ENCODE measurements at places on chromosomes 12 and 14.

DNA sequence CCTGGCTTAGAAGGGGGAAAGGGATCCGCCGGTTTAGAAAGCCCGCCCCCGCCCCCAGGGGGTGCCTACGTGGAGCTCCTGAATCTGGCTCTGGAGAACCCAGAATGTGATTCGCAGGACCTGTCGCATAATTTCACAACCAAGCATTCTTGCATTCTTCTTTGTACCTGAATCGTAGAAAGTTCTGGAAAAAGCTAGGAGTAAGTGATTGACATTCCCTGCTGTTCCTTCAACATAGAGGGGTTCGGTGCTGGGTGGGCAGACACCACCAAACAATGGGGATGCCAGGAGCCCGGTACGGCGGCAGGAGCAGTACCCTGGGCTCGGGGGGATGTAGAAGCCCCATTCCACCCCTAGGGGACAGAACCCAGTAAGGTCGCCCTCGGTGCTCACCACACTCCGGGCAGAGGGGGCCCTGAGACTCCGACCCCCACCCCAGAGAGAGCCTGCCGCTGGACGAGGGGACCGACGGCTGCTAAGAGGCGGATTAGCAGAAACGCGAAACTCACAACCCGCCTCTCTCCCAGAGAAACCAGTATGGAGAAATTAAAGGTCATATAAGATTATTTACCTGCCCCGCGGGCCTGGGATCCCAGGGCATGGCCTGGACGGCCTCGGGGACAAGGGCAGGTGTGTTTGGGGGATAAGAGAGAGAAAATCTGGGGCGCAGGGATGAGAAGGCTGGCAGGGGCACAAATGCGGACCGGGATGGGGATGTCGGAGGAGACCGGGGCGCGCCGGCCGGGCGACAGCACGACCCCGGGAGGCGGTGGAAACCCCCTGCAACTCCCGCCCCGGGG lies 520 bp downstream of the CSRP2 start:
- DNase-seq = no peak

DNA sequence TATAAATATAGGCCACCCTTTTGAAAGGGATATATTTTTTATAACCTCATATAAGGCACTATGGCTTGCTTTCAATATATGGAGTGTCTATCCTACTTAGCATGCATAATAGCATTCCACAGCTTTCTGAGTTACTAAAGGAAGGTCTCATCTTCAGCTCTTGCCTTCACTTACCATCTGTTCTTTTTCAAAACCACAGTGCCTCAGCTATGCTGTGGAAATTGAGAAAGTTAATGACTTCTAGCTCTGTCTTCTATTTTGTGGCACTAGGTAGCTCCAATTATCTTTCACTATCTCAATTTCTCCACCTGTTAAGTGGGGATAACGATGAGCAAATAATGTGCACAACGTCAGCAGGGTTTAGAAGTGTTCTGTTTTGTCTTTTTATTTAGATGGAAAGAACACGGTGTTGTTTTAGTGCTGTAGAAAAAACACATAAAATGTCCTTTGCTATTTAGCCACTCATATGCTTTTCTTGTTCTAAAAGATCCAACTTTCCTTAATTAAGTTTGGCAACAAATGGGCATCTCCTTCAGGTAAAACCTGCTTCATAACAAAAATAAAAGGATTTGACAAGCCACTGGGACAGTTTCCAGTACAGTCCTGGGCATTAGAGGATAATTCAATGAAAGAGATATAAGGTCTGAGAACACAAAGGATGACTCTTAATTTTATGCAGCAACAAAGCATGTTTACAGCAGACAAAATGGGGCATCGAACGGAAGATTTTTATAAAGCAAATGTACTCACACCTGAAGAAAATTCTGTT lies 462.0 kb upstream of the SYT1 start:
- DNase-seq = no peak

DNA sequence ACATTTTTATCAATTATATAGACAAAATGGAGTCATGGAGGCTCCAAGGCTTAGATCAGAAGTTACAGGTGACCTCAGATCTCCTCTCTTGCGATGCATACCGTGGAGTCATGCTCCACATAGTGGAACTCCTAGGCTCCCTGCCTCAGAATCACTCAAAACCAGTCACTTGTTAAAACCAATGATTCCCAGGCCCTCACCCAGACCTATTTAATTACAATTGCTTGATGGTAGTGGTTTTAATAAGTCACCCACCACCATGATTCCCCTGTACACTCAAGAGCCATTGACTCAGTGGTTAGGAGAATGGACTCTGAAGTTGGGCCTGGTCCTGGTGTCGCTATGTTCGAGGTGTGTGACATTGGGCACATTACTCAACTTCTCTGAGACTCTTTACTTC lies 26.9 kb downstream of the IFNG-AS1 start:
- DNase-seq = no peak

- no peak for DNase-seq
Observed at GRCh38 chr14:75404847-75405246, 23.0 kb upstream of the JDP2 start.

- no peak for DNase-seq
Observed at GRCh38 chr12:48796976-48797375, 8.1 kb upstream of the ADCY6 start.

DNA sequence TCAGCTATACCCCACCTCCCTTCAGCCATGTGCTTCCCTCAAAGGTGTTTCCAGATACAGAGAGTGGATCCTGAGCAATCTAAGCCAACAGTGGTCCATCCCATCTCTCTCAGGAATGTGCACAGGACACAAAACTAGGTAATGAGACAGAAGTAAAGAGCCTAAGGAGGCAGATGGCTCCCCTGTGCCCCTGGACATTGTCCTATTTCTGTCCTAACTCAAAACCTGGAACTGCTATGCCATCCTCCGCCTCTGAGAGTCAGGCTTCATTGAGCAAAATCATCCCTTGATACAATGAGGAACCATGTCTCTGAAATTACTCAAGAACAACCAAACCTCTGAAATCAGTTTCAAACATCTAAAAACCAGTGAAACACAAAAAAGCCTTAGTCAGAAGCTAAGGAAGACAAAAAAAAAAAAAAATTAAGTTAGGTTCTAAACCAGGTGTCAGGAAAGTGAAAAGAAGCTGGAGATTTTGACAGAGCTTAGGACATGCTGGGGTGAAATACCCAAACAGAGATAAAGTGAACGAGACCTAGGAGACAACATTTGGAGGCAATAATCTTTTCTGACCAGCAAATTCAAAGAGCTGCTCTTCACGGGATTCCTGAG lies 200.3 kb upstream of the PLEKHG7 start:
- DNase-seq = no peak

GRCh38 chr14:71286126-71286525 lies 378.9 kb downstream of the PCNX1 start:
- DNase-seq = no peak

- no peak for DNase-seq
Observed at GRCh38 chr12:105834496-105834895, 304.3 kb downstream of the NUAK1 start.

DNA sequence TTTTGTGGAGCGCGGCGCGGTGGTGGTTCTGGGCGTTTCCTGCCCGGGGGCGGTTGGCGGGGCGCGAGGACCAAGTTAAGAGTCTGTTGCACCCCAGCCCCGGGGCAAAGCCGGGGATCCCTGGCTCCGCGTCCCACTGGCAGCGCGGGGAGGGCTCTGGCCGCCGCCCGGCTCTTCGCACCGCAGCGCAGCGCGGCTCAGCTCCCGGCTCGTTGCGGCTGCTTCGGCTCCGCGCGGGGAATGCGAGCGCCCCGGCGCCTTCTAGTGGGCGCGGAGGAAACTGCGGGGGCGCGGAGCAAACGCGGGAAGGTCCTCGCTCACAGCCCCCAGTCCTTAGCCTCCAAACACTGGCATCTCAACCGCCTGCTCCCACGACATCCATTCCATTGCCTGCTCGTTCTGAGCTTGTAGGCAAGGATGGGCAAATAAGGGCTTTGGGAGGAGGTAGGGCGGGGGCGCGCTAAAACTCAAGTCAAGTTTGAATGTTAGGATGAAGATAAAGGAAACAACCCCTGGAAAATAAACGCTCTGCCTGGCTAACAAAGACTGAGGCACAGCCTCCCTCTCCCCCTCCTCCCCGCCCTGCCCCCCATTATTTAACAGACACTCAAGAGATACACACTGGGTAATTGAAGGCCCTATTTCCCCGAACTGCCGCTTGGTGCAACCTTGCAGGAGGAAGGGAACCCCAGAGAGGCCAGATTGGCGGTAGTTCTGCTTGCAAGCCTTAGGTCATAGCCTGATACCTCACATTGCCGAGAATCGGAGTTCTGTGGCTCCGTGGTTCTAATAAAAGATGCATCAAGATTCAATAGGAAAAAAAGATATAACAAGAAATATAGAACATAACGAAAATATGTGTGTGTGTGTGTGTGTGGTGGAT lies at the start of gene B4GALNT1:
B4GALNT1 (minus strand) TSS at position 244 of the 883 bp plus-strand sequence. CDS start 1,069 bp downstream, outside the sequence.
- no peak for DNase-seq

DNA sequence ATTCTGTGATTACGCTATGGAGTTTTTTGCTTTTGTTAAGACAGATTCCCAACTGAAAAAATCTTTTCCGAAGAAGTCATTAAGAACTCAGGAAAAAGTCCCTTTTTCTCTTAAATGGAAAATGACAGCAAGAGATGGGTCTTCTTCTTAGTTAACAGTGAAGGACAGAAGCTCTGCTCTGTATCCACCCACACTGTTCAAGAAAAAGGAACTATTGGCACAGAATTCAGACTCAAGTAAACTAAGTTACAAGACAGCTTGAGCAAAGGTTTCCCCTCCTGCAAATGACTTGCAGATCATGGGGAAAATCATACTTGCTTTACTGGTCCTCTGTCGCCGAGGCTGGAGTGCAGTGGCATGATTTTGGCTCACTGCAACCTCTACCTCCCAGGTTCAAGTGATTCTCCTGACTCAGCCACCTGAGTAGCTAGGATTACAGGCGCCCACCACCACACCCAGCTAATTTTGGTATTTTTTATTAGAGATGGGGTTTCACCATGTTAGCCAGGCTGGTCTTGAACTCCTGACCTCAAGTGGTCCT lies 137.1 kb upstream of the AEBP2 start:
- no peak for DNase-seq

DNA sequence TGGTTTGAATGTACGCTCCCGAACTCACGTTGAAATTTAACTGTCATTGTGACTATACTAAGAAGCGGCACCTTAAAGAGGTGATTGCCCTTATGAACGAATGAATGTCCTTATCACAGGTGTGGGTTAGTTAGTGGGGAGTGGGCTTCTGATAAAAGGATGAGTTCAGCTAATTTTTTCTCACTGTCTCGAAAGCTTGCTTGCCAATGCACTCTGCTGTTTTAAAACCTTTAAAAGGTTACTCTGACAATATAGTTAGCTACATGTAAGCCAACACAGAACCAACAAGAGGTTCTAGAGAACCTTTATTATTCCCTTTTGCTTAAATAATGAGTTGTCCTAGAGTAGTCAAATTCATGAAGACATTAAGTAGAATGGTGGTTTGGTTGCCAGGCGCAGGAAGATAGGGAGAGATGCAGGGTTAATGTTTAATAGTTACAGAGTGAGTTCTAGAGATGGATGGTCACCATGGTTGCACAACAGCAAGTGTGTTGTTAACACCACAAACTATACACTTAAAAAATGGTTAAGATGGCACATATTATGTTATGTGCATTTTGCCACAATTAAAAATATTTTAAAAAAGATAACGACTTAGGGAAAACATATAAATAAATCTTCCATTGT lies 26.3 kb downstream of the RTN1 start:
- DNase-seq = no peak

GRCh38 chr14:68172627-68173026 lies 353.0 kb downstream of the RAD51B start:
- no peak for DNase-seq

- DNase-seq = no peak
Observed at GRCh38 chr12:95339086-95339788, 121.6 kb downstream of the VEZT start.

GRCh38 chr12:88298761-88299242 lies 156.7 kb downstream of the TMTC3 start:
- no peak for DNase-seq

GRCh38 chr12:102618197-102618877 lies 138.0 kb upstream of the IGF1 start:
- no peak for DNase-seq

DNA sequence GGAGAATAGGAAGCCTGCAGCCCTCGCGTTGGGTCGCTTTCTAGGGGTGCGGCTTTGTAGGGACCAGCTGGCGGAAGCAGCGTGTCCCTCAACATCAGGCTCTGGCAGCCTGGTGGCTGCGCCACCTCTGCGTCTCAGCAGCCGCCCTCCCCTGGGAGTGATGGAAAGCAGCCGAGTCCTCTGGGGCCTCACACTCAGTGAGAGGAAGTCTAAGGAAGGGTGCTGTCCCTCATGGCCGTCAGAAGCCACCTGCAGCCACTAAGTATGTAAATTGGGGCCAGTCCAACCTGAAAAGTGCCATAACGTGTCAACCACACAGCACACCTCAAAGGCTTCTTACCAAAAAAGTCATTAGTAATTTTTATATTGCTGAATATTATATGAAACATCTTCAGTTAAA lies 80.3 kb downstream of the WDR20 start:
- DNase-seq = no peak

DNA sequence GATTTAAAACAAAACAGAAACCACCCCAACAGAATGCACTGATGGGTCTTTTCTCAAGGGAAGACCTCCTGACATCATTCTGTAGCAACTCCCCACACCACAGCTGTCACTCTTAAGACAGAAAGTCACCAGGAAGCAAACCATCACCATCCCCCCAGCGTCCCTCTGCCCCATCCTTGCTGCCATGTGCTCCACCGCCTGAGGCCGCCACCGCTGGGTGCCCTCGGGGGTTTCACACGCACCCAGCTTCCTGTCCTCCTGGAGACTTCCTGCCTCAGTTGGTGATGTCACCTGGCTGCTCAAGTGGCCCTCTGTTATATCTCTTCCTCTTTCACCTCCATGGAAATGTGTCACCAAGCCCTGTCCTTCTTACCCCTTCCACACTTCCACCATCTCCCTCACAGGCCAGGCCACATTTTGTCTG lies 71.4 kb upstream of the GPR68 start:
- peak; percentile 67 for DNase-seq

DNA sequence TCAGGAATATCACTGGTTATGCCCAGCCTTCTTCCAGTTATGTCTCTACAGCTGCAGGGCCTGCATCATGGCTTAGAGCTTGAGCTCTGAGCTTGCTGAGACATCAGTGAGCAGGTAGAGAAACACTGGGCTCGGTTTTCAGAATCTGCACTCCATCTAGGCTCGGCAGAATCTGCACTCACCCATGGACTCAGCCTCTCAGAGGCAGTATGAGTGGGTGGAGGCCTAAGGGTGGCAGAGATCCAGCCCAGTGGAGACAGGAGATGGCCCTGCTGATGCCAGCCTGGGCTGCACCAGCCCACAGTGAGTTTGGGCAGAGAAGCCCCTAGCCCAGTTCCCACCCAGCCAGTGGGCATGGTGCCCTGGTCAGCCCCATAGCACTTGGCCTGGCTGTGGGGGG lies 12.8 kb downstream of the KRT80 start:
- DNase-seq = no peak

DNA sequence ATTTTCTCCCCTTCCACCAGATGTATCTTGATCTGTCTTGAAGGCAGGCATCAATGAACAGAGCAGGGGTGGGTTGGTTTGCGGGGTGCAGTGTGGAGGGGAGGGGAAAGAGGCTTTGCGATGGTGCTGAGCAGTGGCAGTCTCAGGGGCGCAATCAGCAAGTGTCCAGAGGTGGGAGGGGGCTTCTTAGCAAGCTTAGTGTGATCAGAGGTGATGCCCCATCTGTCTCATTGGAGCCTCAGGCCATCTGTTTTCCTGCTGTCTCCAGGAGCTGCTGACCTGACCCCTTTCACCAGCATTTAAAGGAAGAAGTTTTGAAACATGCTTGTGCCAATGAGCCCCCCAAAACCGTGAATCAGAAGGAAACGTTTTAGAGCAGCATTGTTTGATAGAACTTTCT lies 187.7 kb upstream of the LHX5 start:
- no peak for DNase-seq
